ENCODE measurements at places on chromosomes 3 and 15.

DNA sequence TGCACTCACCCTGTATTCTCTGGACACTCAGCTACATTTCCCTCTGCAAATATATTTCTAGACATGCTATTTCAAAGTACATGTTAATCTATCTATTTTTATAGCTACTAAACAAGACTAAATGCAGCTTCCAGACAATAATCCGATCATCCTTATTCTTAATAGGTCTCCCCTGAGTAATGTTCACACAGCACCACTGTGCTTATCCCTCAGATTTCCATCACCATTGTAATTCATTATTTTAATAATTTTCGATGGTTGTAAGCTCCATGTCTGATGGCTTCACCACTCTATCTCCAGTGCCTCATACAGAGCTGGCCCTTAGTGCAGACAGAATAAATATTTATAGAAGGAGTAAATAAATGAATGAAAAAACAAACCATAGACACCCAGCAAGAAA is 117.5 kb downstream of the ANXA2 start:
- DNase-seq: no peak

- DNase-seq: no peak
These were observed at the start of gene ACTC1 for GRCh38 chr15:34795267-34796081. TSS of gene ACTC1 (minus strand) at chr15:34795549. CDS start at chr15:34794808, 741 bp downstream.

DNA sequence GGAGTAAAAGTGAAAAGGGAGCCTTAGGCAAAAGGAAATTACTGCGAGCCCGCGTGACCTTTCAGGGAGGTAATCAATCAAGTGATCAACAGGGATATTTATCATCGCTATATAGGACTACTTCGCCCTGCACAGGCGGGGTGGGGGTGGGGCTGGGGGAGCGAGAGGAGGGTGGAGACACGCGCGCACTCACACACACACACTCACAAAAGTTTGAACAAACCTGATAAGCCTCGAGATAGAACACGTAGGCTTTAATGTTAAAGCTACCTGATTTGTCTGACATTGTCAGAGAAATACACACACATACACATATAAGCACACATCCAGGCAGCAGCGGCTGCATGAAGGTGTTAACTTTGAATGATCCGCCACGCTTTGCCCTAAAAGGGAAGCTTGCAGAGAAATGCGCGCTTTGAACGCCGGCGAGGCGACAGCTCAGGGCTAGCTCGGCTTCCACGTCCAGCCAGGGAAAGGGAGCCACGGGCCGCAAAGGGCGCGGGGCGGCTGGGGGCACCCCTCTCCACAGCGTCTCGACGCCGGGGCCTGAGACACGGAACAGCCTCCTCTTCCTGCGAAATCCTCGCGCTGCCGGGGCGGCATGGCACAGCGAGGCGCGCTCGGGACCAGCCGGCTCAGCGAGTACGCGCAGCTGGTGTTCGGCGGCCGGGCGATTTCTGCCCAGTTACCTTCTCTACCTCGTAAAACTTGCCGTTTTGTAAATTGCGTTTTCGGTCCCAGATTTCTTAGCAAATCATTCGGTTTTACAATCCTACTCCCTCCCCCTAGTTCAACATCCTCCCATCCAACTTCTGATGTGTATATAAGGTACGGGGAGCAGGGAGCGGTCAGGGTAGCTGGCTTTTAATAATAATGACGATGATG is 4.8 kb upstream of the MECOM start:
- no peak for DNase-seq

DNA sequence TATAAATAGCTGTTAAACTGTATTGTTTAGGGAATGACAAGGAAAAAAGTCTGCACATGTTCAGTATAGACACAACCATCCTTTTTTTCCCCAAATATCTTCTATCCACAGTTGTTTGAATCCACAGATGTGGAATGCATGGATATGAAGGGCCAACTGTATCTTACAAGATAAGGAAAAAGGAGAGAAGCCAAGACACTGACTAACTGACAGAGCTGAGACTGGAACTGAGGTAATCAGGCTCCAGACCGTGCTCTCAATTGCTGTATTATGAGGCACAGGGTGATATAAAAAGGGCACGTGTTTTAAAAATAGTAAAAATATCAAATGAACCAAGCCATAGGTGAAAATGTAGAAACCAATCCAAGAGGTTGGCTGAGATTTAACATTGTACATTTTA is 49.0 kb downstream of the DHX36 start:
- no peak for DNase-seq

GRCh38 chr15:48596841-48597240 is 48.7 kb downstream of the FBN1 start:
- DNase-seq: no peak

Measured in CD4-positive, alpha-beta memory T cell (primary cell).